ENCODE measurements at places on chromosomes 5 and 9.

DNA sequence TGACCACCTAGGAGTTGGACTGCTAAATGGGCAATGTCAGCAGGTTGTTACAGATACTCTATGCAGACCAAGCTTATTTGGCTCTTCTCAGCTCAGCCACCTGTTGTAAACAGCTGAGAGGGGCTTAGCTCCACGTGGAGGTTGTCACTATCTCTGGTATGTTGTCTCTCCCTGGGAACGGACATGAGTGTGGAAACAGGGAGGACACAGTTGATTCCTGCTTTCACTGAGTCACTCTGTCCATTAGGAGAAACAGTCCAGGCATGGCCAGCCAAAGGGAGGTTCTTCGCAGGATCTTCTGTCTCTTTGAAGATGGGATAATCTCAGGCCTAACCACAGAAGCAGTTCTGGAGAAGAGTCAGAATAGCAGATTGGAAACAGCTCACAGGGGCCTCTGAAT, 121.2 kb downstream of the PALM2AKAP2 start:
- no peak for DNase-seq

DNA sequence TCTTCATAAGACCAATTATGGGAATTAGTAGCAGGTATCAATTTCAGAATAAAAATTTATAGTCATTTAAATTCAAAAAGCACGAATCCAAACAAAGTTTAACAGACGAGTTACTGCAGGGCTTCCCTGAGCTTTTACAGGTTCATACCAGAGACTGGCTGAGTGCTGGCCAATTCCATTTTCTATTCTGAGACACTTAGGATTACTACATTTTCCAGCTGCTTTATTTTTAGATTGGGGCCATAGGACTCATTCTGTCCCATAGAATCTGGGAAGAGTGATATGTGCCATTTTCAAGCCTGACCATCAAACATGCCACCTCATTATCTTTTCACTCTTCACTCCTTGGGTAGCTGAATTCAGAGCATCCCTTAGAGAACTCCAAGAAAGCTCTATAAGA, 410.7 kb downstream of the DNAH5 start:
- no peak for DNase-seq

DNA sequence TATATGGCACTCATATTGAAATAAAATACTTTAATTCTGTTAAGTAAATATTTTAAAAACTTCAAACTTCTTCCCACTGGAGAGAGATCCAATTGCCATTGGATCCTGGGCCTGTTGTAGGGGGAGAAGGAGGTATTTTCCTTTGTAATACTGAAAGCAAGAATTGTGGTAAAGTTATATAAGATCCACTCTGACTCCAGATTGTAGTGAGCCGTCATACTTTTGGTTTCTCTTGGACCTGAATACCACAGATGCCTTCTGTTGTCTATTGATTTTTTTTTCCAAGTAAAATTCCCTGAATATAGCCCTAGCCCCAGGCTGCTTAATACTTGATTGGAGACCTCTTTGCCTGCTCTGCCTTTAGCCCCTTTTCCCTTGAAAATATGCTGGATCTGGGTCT, 86.9 kb downstream of the ATG10 start:
- no peak for DNase-seq

DNA sequence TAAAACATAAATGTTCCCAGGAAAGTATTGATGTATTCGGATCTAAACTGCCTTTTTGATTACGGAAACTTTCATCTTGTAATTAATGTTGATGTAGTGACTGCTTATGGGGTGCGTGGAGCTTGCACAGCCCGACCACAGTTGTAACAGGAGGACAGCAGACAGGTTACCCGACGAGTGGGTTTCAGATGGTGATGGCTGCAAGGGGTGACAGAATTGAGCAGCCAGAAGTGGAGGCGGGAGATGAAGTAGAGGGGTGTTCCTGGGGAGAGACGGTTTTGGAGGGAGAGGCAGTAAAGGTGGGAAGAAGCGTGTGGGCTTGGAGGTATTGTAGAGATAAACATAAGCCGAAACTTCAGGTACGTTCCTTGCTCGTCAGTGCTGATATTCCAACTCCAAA, 5.8 kb downstream of the CEP72 start:
- DNase-seq = no peak

DNA sequence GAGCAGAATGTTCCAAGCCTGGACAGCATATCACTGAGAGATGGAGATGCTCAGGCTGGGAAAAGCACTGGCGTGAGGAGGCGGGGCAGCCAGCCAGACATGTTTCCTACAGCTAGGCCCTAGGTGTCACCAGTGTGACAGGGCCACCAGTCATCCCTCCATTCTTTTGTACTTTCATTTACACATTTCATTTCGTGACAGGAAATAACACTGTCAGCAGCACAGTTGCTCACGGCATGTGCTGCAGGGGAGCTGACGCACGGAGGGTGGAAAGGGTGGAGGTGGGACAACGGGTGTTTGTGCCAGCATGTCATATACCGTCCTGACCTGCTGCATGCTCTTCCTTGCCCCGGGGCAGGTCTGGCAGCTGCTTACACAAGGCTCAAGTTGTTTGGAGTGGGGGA, 14.8 kb upstream of the CEMIP2 start:
- DNase-seq = no peak

GRCh38 chr9:113486327-113486726, 22.8 kb downstream of the RGS3 start:
- no peak for DNase-seq

DNA sequence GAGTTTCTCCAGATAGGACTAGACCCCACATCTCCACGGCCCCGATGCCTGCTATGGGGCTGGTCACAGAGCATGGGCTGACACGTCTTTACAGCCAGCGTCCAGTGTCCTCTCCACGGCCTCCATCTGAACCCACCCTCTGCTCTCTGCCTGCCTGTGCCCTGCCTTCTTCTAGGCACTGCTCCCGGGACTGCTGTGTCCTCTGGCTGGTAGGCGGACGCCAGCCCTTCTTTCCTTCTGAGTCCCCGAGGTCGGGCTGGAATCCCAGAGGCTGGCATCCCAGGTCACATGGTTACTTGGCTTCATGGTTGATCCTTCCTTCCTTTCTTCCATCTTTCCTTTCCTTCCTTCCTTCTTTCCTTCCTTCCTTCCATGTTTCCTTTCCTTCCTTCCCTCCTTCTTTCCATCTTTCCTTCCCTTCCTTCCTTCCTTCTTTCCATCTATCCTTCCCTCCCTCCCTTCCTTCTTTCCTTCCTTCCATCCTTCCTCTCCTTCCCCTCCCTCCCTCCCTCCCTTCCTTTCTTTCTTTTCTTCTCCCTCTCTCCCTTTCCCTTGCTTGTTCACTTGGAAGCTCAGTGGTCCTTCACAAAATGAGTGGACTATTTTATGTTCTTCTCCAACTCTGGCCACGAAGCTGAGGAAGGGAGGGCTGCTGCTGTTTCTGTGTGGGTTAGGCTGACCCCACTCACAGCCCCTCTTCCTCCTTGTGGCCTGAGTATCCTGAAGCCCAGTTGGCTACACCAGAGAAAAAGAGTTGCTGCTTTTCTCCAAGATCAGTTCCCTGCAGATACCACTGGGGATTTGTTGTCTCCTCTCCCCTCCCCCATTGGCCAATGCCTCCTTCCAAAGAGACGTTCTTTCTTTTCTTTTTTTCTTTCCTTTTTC, 66.8 kb upstream of the NEURL1B start:
- DNase-seq = no peak

DNA sequence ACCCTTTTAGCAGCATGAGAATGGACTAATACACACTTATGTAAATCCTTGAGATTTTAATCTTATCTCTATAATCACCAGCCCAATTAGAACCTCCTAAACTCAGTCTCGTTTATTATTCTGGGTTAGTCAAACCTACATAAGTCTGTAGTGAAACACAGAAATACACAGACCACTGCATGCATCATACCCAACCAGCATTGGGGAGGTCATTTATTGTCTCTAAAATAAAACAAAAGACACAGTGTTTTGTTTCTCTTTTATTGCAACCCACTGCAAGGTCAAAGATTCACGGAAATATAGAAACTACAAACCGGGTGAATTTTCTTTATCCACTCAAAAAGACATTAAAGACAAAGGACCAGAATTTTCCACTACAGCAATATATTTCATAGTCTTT, 188.1 kb upstream of the EFNA5 start:
- DNase-seq = no peak

- no peak for DNase-seq
Observed at GRCh38 chr9:104085525-104085924, 8.6 kb upstream of the SMC2 start.

- DNase-seq = no peak
Observed at GRCh38 chr5:94433397-94434163, 184.8 kb downstream of the KIAA0825 start.

DNA sequence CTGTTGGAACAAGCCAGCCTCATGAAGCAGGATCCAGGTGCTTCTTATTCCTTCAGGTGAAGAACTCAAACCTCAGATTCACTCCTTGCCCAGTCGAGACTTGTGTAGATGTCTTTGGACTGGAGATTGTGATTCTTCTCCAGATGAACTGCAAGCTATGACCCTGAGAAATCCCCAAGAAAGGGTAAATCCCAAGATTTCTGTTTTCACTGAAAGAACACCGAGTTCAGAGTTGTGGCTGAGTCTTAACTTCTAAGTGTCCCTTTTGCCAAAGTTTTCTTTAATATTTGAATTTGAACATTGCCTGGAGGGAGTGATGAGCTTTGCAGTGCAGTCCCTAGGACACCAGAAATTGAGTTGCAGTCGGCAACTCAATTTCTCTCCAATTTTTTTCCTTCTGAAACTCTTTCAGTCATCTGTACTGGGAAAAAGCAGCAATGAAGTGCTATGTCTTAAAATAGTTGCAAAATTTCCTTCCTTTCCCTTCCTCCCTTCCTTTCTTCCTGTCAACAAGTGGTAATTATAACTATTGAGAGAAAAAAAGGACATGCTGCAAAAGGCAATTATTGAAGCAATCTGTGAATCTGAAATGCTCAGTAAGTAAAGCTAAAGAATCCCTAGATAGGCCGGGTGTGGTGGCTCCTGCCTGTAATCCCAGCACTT, 56.1 kb downstream of the ANKRD55 start:
- DNase-seq = no peak

GRCh38 chr9:137917116-137917515, 39.5 kb downstream of the CACNA1B start:
- no peak for DNase-seq

GRCh38 chr5:18483451-18483850, 849.2 kb downstream of the TAF11L14 start:
- no peak for DNase-seq

GRCh38 chr5:68436686-68437520, 221.3 kb downstream of the PIK3R1 start:
- no peak for DNase-seq

DNA sequence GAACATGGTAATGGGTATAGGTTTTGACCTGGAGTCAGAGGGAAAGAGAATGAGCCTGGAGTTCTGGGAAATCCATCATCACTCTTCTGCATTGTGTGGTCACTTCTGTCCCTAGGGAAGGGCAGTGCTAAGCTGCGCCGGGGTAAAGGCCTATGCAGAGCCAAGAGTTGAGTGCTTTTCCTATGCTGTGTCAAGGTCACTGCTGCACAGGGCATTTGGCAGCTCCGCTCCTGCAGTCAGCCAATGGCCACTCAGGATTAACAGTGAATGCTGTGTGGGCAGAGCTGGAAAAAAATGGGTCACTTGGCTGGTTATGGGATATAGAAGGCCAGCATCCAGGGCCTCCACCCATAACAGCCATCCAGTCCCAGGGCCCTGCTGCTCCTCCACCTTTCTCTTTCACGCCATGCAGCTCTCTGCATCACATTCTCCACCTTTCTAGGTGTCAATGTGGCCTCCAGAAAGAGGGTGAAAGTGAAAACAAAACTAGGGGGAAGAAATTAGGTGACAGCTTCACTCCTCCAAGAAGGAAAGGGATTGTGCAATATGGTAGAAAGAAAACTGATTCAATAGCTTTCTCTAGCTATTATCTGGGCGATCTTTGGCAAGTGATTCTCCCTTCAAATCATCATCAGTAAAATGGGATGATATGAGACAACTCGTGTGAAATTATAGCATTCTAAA, 279.3 kb upstream of the ANKRD55 start:
- DNase-seq = no peak

Data from germinal center (tissue), 1 donor.